ENCODE measurements at places on chromosomes 5 and 9.

DNA sequence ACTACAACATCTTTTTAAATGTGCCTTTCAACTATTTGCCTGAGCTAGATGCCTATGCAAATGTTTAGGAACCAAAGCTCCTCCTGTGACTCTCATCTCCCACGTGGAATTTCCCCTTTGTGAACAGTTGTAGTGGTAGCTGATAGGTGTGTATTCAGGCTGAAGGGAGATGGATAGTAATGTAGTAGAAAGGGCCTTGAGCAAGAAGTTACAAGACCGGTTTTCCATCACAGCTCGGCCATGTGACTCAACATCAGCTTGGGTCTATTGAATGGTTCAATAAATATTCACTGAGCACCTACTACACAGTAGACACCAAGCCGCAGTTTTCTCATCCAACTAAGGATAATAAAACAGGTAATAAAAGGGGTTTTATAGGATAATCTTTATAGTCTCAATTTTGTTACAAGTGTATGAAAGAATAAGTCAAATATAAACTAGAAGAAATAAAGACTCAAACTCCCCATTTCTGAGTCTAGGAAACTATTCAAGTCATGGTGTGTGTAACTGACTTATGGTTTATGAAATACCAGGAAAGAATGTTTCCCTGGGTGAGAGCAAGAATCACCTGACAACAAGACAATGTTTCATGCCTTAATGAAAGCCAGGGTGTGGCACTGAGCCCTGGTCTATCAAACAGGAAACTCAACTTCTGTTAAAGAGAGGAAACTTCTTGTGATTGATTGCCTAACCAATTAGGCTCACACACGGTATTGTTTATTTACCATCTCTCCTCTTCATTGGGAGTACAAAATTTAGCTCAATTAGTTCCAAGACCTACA lies 187.1 kb upstream of the SPEF2 start:
- peak; percentile 23 for DNase-seq

DNA sequence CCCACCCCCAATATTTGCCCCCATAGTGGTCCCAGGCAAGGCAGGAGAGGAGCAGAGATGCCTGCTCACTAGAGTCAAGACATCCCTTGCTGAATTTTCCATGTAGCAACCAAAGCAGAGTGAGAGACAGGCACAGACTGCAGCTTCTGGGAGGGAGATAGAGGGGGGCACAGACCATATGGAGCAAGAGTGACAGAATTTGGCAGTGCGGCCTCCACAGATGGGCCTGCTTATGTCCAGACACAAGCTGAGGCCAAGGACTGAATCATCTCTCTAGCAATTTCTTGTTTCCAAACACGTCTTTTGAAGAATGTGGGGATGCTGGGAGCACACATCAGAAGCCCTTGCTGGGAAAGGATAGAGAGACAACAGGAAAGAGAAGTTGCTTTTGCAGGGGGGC lies 53.0 kb upstream of the ALDH1B1 start:
- peak; percentile 19 for DNase-seq

DNA sequence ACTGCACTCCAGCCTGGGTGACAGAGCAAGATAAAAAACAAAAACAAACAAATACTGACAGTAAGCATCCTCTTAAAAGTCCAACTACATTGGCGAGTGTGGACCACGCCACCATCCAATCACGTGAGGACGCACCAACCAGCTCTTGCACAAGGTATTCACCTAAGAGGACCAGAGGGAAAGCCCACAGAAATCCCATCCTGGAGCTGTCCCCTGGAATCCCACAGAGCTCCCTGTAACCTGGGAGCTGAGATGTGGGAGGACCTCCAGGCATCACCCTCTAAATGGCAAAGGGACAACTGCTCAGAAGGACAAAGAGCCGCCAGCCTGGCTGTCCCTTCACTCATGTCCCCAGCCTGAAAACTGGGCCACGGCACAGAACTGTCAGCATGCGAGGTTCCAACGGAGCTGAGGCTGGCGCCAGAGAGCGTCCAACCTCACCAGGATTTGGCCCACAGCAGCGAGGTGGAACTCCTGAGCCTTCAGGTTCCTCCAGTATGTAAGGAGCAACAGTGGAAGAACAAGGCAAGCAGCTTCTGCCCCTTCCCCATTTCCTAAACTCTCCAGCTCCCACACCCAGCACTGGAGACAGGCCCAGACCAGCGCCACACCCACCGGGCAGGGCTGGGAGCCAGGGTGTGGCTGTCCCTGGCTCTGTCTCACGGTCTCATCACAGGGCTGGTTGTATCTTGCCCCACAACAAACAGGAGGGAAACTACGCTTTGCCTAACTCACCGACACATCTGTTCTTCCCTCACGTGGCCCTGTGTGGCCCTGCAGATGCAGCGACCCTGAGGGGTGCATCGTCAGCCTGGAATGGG lies 15.2 kb downstream of the IPPK start:
- DNase-seq = no peak

DNA sequence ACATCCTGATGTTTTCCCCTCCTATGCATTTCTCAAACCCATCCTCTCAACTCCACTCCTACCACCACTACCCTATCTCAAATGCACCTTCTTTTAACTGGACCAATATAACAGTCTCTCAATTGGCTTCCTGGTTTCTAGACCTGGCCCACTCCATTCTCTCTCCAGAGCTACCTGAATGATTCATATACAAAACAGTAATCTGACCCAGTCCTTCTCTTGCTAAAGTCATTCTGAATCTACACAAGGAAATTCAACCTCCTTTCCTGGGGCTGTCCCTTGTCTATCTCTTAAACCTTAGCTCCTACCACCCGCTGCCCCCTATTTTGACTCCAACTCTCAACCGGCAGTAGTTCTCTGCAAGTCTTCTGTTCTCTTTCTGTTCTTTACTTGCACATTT lies 97.2 kb downstream of the PCSK1 start:
- DNase-seq = no peak

DNA sequence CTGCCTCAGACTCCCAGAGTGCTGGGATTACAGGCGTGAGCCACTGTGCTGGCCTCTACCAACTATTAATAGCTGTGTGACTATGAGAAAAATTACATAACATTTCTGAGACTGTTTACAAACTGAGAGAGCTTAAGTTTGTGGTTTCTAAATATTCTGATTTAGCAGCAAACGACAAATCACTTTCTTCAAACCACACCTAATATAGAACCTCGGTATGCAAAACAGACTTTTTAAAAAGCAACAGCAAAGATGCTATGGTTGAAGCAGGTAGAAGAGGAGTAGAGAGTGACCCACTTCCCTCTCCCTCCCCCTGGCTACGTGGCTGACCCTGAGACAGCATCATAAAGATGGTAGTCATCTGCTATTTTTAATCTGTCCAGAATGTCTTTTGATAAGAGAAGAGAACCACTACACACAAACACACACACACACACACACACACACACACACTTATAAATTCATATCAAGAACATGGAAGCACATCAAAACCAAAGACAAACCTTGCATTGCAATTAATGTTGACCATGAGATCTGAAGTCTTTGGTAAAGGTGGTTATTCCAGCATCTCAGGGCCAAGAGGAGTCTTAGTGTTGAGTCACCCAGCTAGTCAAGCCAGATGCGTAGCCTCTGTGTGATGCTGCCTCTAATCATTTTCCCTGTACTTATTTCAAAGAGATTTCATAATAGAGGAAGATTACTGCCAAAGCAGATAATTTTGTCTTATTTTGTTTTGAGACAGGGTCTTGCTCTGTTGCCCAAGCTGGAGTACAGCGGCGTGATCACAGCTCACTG lies 58.1 kb upstream of the TMEM215 start:
- DNase-seq = peak; percentile 34

GRCh38 chr5:169354263-169354662 lies 53.3 kb upstream of the SLIT3 start:
- peak; percentile 57 for DNase-seq

DNA sequence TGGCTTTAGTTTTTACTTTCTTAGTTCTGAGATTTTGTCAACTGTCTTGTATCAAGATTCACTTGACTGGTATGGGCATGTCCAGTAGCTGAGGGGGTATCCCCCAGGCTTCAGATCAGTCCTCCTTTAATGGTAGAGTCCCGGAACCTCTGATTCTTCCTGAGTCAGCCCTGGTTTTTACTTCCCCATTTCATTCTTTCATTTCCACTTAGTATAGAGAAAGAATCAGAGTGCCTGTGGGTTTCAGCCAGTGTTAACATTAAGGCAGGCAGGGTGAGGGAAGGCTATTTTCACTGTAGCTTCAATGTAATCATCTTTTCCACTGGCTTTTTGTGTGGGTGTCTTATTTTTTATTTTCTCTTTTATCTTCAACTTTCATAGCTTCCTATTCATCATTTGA lies 8.3 kb upstream of the COMMD10 start:
- no peak for DNase-seq

DNA sequence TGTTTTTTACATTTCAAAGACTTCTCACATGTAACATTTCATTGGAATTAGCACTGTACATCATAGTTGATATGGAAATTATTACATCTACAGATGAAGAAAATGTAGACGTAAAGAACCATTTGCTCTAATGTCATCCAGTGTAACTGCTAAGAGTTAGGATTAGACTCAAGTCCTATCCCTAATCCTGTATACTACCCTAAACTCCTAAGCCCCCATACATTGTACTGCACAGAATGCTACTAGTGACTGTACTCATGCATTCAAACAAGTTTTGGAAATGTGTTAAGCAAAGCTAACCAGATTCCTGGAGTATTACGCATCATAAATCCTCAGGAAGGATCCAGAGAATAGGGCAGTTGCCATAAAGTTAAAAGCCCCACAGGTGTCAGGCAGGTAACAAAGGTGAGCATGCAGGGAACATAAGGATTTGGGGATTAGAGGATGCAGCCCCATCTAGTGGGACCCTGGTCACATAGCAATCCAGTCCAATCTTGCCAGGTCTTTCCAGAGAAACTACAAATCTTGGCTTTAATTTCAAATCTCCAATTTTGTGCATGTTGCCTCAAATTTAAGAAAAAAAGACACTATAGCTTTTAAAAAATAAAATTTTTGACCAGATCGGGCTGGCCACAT lies 32.0 kb downstream of the HAVCR1 start:
- no peak for DNase-seq

DNA sequence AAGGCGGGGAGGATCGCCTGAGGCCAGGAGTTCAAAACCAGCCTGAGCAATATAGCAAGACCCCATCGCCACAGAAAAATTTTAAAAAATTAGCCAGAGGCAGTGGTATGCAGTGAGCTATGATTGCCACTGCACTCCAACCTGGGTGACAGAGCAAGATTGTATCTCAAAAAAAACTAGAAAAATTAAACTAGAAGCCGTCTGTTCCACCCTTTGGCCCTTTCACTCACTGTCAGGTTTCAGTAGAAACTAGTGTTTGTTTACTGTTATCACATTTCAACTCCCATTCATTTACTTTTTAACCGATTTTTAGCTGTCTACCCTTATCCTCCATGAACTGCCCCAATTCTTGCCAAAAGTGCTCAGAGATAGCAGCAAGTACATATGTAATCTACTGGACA lies 8.3 kb downstream of the UGCG start:
- DNase-seq = no peak

DNA sequence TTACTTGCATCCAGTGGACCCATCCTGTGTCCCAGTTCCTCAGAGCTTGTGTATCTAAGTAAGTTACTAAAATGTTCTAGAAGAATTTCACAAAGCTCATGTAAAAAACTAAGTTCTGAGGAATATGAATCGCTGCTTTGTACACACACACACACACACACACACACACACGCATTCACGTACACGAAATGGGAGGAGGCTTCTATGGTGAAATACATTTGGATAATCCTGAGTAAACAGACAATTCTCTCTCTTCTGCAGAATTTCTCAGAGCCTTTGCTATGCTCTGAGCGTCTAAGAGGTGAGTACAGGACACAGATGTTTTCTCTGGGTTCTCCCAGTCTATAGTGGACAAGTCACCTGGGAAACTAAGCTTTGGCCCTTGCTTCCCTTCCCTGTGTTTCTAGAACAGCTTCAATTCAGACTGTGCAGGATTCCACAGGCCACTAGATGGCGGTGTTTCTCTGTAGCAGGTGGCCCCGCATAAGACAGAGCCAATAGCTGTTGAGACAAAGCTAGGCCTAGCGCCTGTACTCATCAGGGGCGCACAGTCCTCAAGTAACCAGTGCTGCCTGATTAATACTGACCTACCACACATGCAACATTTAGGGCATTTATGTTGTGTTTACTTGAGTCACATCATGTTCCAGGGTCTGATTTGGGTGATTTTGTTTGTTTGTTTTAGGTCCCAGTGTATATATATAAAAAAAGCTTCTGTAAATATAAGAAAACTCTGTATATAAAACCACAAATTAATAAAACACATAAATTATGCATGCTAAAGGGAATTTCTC lies 114.8 kb downstream of the LIFR start:
- peak; percentile 88 for DNase-seq

GRCh38 chr5:123809594-123810221 lies 297.7 kb downstream of the CSNK1G3 start:
- DNase-seq = no peak

DNA sequence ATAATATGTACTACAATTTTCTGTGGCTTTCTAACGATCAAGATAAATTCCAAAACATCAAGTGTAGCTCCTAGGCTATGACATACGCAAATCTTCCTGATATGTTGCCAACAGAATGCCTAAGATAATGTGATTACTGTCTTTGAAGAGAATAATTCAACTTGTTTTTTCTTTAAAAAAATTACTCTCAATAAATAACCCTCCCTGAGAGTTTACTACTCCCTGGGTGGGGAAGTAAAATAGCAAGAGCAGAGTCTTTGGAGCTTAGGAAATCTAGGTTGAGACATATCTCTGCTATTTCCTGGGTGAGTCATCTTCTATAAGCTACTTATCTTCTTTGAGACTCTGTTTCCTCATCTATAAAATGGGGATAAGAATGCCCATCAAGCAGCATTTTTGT lies 201.2 kb downstream of the ACTL7B start:
- peak; percentile 48 for DNase-seq

GRCh38 chr9:110283751-110284150 lies 27.4 kb upstream of the TXN start:
- peak; percentile 34 for DNase-seq

DNA sequence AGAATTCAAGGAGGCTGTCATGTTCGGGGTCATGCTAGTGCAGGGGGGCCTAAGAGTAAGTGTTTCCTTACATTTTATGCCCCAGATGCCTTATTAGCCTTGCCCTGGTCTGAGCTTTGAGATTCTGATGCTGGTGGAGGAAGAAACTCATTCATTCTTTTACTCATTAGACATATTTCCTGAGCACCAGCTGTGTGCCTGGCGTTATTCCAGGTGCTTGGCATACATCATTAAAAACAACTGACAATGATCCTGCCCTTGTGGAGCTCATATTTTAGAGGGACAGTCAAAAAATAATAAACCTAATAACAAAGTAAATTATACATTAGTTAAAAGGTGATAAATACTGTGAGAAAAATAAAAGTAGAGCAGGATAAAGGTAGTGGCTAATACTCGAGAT lies 138.9 kb upstream of the SGCD start:
- DNase-seq = no peak
